ENCODE measurements at places on chromosomes 16 and 17. TPM values are rescaled to one million over a fixed set of nuclear protein-coding genes. Genes with fewer than 3 reads are reported as not detected.

The KRT36 gene
- total RNA-seq: 0.97 TPM

The BIRC5 gene
- total RNA-seq: 1.8 TPM

The MYH4 gene
- not detected for total RNA-seq

The CCDC200 gene
- not detected for total RNA-seq

The RNF222 gene
- 14.7 TPM for total RNA-seq

The GJC1 gene
- total RNA-seq: 4.6 TPM

The CRYM gene
- 2.7 TPM for total RNA-seq

The ALOX15B gene
- 87.8 TPM for total RNA-seq

The CRISPLD2 gene
- 105 TPM for total RNA-seq

GRCh38 chr17:60468371-60468770 is 46.1 kb downstream of the CHCT1 start:
- no peak for DNase-seq

GRCh38 chr17:56979091-56979480 is 1.2 kb downstream of the SCPEP1 start:
- DNase-seq: no peak

- no peak for DNase-seq
Observed at GRCh38 chr17:55332296-55333041, 67.7 kb downstream of the HLF start.

GRCh38 chr16:69930117-69930776 is 20.9 kb upstream of the CLEC18A start:
- no peak for DNase-seq

- no peak for DNase-seq
Observed at GRCh38 chr16:968620-969019, 2.2 kb downstream of the LMF1 start.

DNA sequence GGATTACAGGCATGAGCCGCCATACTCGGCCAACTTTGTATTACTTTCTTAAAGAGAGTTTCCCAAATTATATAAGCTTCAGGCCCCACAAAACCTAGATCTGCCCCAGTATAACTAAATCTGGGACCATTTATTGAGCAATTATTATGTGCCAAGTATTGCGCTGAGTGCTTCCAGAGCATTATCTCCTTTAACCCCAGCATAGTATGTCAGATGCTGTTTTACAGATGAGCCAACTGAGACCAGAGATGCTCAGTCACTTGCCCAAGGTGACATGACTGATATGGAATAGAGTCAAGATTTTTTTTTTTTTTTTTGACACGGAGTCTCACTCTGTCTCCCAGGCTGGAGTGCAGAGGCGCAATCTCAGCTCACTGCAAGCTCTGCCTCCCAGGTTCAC is 1.9 kb upstream of the ERBB2 start:
- no peak for DNase-seq

GRCh38 chr16:85369741-85370528 is 243.2 kb upstream of the GSE1 start:
- no peak for DNase-seq

- DNase-seq: no peak
Observed at GRCh38 chr17:2400474-2400866, 390 bp downstream of the MNT start.

DNA sequence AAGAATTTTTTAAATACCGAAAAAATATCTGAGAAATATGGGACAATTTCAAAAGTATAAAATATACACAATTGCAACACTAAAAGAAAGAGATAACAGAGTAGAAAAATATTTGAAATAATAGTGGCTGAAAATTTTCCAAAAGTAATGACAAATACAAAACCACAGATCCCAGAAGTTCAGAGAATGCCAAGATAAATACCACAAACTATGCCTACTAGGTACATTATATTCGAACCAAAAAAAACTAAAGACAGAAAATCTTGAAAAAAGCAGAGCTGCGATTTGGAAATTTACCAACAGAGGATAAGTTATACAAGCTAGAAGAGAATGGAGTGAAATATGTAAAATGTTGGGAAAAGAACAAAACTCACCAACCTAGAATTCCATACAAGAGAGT is 191.3 kb upstream of the ELAC2 start:
- DNase-seq: no peak

DNA sequence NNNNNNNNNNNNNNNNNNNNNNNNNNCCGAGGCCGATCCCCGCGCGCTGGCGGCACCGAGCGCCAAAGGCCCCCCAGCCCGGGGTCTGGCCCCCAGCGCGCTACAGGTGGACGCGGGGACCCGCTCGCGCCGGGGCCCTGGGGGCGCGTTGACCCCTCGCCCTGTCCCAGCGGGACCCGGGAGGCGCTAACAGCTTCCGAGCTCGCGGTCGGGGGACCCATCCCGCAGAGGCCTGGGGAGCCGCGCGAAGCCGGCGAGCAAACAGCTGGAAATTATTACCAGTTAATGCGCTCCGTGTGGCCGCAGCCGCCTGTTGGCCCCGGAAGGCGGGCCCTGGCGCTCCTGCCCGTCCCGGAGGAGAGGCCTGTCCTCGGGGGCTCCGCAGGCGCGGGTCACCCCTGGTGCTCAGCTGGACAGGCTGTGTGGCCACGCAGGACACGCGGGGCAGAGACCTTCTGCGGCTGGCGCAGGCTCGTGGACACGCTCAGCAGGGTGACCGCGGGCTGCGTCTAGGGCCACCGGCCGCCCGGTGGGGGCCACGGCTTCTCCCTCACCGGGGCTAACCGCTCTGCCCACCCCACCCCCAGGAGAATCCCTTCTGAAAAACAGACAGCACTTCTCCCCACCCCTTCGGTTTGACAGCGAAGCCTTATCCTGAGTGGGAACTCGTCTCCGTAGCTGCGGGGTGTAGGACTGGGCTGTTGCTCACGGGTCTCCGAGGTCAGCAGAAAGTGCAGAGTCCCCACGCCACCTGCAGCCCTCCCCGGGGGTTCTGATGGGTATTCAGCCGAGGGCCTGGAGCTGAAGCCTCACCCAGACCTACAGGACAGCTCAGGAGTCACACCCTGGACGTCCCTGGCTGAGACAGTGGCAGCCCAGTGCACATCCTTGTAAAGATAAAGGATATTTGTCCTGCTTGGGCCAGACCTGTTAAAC is 138.7 kb upstream of the RPH3AL start:
- DNase-seq: no peak
